Fibroblast of skin of left biceps (primary cell): ENCODE measurements at places on chromosomes 6 and 20.

- no peak for DNase-seq
Observed at GRCh38 chr6:160883999-160884398, 107.6 kb upstream of the MAP3K4 start.

DNA sequence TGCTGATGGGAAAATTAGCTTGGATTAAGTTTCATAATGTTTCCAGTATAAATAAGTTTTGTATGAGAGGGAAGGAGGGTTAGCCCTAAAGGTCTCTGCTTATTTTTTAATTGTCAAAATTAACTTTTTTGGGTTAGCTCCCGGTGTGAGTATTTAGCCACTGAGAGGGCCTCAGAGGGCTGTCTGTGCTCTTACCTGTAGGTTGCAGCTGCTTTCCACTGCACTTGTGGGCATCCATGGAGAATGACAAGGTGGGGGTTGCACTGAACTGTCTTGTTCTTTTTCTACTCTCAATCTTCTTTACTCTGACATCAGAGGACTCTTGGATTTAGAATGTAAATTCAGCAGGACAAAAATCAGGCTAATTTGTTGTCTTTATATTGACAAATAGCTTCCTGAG, 81.4 kb downstream of the CD164 start:
- no peak for DNase-seq

GRCh38 chr6:144481527-144481926, 196.4 kb downstream of the UTRN start:
- DNase-seq = no peak

DNA sequence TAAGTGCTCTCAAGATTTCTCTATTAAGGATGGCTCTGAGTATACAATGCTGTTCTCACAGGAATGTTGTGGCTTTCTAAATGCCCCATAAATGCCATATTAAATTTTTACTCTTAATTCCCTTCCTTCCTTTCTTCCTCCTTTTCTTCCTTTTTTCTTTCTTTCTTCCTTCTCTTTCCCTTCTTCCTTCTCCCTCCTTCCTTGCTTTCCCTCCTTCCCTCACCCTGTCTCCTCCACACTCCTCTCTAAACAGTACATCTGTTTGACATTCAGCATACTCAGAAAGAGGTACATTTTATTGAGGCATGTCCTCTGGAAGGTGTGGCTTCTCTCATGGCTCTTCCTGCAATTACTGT, 433 bp upstream of the SLC17A1 start:
- DNase-seq = no peak

DNA sequence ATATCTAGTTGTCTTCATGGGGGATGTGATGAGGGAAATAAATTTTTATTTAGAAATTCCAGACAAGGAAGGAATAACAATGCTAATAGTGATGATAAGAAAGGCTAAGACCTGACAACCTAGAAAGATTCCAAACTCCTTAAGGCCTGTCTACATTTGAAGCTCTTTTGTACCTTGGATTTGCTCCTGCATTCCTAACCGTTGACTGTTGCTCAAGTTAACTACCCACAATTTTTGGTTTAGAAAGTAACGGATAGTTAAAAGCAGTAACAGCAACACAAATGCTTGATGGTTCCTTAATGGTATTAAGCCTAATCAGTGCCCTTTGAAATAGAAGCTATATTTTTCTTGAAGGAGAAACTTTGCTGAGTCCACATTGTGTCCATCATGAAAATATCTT, 52.9 kb downstream of the TRMT11 start:
- no peak for DNase-seq

DNA sequence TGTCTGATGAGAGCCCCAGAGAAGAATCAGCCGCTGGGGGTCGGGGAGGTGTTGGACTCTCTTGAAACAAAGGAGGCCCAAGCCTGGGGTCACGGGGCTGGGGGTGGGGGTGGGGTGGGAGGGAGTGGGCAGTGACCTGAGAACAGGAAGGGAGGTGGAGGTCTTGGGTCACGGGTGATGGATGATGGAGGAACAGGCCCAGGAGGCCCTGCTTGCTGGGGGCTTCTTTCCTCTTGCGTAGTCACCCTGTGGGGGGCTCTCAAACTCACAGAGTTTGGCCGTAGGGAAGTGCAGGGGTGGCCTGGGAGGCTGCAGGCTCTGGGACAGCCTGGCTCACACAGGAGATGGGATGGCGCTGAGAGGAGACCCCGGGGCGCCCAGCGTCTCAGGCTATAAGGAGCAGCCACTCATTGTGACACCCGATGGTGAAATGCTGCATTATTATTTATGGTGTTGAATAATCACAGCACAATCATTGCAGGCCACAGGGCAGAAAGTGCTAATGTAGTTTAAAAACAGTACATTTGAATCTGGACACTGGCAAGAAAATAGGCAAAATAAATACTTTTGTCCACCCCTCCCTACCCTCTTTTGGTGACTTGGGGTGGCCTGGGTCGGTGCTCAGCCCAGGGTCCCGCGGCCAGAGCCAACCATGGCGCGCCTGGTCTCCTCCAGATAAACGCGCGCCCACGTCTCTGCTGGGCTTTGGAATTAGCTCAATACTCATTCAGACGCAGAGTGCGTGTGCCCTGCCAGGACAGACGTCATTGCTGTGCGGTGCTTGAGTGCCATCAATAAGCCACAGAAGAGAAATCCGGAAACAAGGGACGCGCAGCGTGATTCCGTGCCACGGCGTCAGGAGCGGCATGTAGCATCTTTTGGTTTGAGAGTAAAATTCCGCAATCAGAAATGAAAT, 27.3 kb upstream of the BHLHE23 start:
- DNase-seq = no peak

GRCh38 chr6:160417146-160417545, 69.0 kb downstream of the SLC22A3 start:
- no peak for DNase-seq

- DNase-seq = no peak
Observed at GRCh38 chr6:18632670-18633410, 245.7 kb downstream of the RNF144B start.

- DNase-seq = no peak
Observed at GRCh38 chr6:163352011-163352685, 62.4 kb upstream of the QKI start.

DNA sequence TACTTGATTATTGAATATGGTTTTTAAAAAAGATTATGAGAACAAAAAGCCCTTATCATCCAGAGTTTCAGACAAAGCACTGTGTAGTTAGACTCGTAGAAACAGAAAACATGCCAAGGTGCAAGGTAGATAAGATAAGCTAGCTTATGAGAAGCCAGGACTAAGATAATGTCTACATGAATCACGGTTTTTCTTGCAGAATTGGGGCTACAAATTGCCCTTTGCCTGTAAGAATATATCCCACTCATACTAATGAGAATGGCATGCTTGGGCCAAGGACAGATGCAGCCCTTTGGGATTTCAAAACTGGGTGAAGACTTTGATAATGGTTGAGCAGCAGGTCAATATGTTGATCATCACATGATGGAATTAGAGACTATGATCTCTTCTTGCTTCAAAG, 165.3 kb upstream of the PREP start:
- no peak for DNase-seq

DNA sequence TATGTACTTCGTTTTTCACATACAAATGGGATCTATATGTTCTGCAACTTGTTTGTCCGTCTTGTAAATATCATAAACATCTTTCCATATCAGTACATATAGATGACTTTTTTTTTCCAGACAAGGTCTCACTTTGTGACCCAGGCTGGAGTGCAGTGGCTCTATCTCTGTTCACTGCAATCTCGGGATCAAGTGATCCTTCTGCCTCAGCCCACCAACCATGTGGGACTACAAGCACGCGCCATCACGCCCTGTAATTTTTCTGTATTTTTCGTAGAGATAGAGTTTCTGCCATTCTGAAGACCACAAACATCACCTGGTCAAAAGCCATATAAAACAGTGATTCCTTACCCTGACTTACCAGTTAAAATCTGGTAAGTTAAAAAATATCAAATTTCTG, 37.7 kb upstream of the SYNCRIP start:
- DNase-seq = no peak

- no peak for DNase-seq
Observed at GRCh38 chr20:1569415-1569881, 11.9 kb upstream of the SIRPD start.

DNA sequence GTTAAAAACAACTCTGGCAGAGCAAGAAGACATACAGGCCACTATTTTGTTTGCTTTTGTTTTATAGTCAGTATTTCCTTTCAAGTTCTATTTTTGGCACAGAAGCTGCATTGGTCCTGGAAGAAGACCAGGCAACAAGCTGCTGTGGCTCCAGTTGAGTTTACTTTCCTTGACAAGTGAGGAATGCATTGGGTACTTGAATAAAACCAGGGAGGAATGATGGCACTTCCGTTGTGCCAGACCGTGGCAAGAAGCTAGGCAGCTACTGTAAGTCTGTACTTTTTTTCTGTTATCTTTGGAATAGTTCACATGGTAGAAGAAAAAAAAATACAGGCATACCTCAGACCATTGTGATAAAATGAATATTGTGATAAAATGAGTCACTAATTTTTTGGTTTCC, 66.3 kb downstream of the NCOA3 start:
- DNase-seq = no peak

GRCh38 chr6:92110403-92110802, 1309.0 kb downstream of the EPHA7 start:
- no peak for DNase-seq

DNA sequence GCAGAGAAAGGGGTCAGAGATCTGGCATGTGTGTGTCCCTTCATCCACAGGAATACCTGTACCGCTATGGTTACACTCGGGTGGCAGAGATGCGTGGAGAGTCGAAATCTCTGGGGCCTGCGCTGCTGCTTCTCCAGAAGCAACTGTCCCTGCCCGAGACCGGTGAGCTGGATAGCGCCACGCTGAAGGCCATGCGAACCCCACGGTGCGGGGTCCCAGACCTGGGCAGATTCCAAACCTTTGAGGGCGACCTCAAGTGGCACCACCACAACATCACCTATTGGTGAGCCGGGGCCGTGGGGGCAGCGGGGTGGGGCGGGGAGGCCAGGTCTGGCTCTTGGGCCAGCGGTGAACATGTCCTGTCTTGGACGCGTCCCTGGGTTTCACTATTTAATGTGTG, 1.1 kb downstream of the MMP9 start:
- DNase-seq = no peak

DNA sequence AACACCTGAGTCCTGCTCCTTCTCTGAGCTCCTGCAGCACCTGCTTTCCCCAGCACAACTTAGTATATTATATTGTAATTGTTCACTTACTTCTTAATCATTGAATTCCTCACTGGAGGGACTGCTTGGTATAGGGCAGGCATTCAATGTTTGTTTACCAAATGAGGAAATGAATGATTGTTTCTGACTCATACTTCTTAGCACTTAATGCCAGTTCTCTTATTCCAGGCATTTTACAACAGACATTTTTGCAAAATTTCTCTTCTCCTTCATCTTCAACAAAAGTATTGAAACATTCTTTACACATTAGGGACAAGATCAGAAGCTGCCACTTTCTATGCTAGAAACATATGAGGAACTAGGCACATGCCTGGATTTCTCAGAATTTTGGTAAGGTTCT, 119.4 kb downstream of the TBX18 start:
- DNase-seq = no peak

- peak; percentile 7 for DNase-seq
Observed at GRCh38 chr6:18990059-18990978, 603.2 kb downstream of the RNF144B start.

- DNase-seq = no peak
Observed at GRCh38 chr6:165487950-165488349, 175.1 kb downstream of the PDE10A start.

- no peak for DNase-seq
Observed at GRCh38 chr20:6157345-6157744, 34.5 kb upstream of the FERMT1 start.

GRCh38 chr6:39166189-39166911, 51.4 kb upstream of the SAYSD1 start:
- DNase-seq = no peak

- DNase-seq = peak; percentile 21
Observed at GRCh38 chr6:137094411-137095008, 49.7 kb upstream of the IL20RA start.

- no peak for DNase-seq
Observed at GRCh38 chr20:31607640-31608250, 2.7 kb downstream of the ID1 start.

DNA sequence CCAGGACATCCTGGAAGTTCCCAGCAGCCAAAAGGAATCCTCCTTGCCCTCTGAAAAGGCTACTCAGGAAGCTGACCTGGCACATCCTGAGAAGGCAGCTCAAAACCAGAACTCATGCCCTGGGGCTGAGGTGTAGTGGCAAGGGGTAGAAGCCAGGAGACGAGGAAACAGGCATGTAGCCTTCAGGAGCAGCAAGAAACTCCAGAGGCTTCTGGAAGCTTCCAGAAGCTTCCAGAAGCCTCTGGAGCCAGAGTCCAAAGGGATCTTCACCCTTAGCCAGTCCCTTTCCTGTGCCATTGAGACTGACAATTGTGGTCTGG, 43.9 kb downstream of the BMP7 start:
- no peak for DNase-seq

- no peak for DNase-seq
Observed at GRCh38 chr6:159212028-159212427, 42.8 kb downstream of the FNDC1 start.

GRCh38 chr6:143112084-143112768, 51.5 kb downstream of the AIG1 start:
- DNase-seq = no peak

DNA sequence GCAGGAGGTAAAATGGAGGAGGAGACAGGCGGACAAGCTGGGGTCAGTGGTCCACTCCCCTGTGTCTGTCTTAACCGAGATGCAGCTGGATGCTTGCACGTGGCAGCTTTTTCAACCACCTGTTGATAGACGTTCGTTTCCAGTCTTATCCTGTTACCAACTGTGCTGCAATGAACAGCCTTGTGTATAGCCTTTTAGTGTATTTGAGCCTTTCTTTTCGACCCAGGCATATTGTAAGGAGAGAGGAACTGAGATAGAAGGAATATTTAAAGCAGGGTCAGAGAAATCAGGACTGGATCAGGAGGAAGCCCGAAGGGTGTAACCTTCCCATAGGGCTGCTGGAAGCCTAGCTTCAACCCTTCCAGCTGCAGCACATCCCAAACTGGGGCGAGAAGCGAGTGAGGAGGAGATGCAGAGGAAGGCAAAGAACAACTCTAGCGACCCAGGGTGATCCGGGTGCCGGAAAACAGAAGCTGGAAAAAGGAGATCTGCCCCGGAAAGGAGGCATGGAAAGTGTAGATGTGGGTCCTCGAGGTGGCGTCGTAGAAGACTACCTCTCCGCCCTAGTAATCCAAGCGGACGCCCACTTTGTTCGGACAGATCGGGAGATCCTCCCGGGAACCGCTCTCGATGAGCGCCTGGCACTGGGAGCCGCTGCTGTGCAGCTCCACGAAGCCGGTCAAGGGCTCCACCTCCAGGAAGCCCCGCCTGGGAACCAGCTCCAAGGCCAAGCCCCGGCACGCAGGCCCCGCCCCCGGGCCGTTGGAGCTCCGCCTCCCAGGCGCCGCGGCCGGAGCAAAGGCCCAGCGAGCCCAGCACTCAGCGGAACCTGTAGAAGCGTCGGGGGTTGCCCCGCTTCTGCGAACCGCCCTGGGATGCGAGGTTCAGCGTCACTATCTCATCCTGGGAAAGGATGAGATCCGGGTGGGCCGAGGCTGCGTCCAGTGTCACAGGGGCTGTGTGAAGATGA, 11.2 kb downstream of the TRIM31 start:
- DNase-seq = peak; percentile 47

GRCh38 chr6:46472243-46472642, 19.0 kb downstream of the RCAN2 start:
- no peak for DNase-seq
